Hematopoietic multipotent progenitor cell treated with erythropoietin and hydrocortisone succinate and interleukin-3 and kit ligand, for 15 days (in vitro differentiated cells): ENCODE measurements at places on chromosomes 6 and 20.

GRCh38 chr20:22354647-22355046, 229.7 kb downstream of the FOXA2 start:
- DNase-seq, result no peak

DNA sequence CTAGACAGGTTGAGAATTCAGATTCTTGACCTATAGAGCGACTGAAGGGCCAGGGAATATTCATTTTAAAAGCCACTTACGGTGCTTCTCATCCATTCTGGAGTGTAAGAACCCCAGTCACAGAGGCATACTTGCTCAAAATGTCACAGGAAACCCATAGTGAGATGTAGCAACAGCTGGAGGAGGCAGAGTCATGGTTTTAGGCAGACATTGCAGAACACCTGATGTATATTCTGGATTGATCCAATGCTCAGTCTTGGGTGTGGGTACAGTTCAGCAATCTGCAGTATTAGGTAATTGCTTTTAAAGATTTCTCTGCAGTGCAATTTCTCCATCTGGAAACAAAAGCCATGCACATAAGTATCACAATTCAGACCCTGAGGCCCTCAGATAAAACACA, 137.4 kb upstream of the SLC22A23 start:
- DNase-seq, result no peak

GRCh38 chr6:82078286-82078908, 169.1 kb downstream of the IBTK start:
- DNase-seq, result no peak

GRCh38 chr20:50913690-50914375, 17.4 kb downstream of the ADNP start:
- DNase-seq, result no peak

DNA sequence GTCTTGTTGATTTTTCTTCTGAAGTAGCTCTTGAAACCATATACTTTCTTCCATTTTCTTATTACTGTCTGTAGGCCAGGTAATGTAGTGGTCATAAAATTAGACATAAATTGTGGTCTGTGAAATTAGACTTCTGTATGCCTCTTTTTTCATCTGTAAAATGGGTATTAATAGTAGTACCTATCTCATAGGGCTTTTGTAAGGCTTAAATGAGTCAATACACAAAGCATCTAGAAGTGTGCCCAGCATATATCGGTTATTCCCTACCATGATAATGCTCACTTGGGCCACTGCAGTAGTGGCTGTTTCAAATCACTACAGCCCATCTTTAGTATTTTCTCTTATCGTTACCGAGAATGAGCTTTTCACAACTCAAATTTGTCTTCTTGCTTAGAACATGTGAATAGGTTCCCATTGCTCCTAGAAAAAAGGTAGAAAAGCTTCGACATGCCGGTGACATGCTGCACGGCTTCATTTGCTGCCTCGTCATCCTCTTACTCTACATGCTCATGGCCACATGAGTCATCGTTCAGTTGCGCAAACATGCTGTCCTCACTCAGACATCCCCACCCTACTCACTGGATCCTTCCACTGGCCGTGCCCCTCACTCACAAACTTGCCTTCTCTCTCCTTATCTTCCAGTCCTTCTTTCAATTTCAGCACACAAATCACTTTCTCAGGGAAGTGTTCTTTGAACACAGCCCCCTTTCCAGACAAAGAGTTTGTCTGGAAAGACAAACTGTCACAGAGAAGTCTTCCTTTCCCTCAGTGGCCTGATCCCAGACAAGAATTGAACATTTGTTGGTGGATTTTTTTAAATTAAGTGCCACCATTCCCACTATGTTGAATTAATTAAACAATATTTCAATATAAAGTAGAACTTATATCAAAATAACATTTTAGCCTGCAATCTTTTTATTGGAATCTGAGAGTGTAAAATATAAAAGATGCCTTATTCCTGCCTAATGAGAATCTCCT, 32.2 kb upstream of the ERVFRD-1 start:
- peak; percentile 24 for DNase-seq

GRCh38 chr6:11246722-11247121, 14.3 kb upstream of the NEDD9 start:
- DNase-seq, result no peak

GRCh38 chr6:41694815-41695526, 40.4 kb downstream of the TFEB start:
- no peak for DNase-seq

DNA sequence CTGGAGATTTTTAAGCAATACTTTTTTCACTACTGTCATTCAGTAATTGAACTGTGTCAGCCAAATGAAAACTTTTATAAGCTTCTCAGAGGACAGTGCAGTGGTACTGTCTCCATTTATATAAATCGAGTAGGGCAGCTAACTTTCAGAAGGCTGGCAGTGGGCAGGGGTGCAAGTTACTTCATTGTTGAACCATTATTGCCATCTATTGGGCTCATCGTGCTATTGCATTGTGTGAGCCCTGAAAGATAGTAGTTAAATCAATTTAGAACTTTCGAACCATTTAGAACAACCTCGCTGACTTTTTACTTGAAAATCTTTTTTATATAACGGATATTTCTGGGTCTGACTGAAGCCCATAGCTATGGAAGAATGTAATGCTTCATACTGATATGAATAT, 347.8 kb upstream of the PLCB4 start:
- DNase-seq, result peak; percentile 4

DNA sequence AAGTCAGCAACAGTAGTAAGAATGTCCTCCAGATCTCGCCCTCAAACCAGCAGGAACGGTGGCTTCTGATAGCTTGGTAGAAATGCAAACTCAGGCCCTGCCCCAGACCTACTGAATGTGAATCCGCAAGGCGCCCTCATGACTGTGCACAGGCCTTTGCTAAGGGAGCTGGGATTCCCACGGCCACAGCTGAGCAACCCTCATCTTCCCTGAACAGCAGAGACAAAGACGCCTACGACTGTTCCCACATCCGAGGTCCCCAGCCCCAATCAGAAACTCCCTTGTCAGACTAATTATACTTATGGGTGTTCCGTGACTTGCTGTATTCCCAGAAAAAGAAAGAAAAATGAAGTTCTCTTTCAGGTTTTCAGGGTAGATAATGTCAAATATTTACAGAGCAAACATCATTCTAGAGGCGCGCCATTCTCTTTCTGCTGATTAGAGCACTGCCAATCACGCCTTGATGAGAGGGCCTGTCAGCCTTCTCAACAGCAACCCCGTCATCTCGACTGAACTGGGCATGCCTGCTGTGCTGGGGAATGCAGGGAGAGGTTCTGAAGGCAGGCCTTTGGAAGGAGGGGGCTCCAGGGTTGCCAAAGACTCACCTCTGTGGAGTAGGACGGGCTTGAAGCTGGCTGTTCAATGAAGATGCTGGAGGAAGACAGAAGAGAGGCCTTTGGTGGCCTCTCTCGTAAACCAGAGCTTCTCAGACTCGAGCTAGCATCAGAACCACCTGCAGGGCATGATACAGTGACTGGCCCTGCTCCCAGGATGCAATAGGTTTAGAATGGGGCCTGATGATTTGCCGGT, 79.9 kb downstream of the ZNF217 start:
- DNase-seq, result no peak

GRCh38 chr6:2558861-2559801, 191.6 kb downstream of the MYLK4 start:
- no peak for DNase-seq

DNA sequence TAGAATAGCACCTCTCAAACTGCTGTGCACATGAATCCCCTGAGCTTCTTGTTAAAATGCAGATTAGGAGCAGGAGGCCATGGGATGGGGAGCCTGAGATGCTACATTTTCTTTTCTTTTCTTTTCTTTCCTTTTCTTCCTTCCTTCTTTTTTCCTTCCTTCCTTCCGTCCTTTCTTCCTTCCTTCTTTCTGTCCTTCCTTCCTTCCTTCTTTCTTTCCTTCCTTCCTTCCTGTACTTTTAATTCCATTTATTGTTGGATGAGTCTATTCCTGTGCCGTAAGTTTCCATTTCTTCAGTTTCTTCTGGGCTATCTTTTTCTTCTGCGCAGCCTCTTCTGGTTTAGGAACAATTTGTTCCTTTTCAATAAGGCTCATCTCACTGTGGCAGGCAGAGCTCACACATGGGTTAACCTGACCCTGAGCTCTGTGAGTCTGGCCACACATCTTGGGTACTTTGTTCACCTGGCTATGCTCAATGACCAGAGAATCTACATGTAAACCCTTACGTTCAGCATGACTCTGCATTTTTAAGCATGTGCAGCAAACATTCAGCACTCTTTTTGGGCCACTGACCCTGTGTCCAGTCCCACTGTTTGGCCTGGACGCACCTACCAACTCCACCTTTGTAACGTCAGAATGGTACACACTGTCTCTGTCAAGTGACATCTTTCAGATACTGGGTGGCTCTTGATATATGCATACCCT, 114.7 kb upstream of the INSM1 start:
- no peak for DNase-seq
